ENCODE measurements at places on chromosomes 2 and 18.

GRCh38 chr2:168528469-168528868 is 72.4 kb downstream of the CERS6 start:
- DNase-seq: no peak

DNA sequence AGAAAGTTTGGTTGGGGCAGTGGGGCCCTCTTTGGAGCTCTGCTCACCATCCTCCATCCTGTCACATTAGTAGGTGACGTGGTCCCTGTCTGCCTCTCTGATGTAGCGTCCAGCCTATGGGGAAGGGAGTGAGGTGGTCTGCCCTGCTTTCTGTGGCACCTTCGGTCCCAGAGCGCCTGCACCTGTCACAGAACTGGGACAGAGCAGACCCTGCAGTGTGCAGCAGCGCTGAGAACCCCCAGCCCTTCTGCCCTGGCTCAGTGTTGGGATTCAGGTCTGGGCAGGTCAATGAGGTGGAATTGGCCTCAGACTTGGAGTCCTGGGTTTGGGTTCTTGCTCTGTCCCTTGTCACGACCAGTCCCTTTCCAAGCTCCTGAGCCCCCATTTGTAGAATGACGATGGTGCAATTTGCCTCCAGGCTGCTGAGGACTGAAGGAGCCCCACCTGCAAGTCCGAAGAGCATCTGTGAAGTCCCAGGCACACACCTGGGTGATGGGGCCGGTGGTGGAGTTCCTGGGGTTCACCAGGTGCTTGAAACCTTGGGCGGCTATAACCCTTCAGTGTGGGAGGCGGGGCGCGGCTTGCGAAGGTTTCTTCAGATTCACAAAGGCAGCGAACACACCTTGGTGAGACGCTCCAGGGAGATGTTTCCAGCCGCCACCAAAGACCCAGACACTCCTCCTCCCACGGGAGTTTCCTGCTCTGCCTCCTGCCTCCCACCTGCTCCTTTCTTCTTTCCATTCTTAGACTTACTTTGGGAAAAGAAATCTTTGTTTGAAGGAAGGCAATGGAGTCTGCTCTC is 265.4 kb upstream of the HDAC4 start:
- DNase-seq: no peak

GRCh38 chr2:43087413-43087812 is 139.0 kb downstream of the ZFP36L2 start:
- DNase-seq: no peak

DNA sequence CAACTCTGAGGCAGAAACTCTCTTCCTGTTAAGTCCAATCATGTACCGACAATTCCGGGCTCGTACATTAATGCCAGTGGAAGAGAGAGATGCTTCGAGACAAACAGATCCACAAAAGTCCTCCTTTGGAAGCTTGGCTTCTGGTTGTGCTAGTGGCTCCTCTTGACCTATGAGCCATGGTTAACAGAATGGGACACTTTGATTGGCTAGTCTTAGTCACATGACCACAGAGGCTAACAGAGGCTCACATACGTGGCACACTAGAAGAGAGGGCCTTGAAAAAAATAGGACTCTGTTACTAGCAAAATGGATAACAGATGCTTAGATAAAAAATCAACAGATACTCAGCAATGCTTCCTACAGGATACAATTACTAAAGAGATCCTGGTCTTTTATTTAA is 1211.9 kb upstream of the GYPC start:
- no peak for DNase-seq

- DNase-seq: no peak
Observed at GRCh38 chr2:101003278-101003775, 1.2 kb downstream of the RPL31 start.

DNA sequence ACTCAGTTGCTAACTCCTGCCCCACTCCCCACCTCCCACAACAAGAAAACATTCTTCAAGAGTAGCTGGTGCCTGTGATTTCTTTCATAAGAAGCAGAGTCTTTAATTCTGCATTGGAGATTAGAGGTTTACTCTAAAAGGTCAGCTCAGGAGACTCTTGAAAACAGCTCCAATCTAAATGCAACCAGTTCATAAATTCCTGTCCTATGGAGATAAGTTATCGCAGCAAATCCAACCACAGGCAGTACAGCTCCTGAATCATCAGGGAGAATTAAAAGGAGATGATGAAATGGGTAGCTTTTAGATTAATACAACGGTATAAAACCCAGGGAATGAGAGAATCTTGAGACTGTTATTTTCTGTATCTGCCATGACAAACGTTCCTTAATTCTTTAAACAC is 130.7 kb downstream of the SOCS6 start:
- no peak for DNase-seq

Data from HEK293T (cell line).